ENCODE measurements at places on chromosomes 2 and 18.

DNA sequence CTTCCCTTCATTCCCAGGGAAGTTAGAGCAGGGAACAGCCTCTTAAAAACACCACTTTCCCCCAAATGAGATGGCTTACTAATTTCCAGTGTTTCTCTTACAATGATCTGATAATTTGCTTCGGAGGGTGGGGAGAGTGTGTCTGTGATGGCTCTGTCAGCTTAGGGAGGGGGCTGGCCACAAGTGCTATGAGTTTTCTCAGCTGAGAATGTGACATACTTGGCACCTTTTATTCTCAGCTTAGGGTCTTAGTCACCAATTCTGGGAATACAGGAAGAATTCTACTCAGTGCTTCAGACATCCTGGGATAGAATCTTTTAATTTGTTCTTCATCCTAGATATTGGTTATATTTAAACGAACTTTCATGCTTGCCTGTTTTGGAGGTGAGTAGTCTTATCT is 64.4 kb downstream of the AOX1 start:
- no peak for DNase-seq

DNA sequence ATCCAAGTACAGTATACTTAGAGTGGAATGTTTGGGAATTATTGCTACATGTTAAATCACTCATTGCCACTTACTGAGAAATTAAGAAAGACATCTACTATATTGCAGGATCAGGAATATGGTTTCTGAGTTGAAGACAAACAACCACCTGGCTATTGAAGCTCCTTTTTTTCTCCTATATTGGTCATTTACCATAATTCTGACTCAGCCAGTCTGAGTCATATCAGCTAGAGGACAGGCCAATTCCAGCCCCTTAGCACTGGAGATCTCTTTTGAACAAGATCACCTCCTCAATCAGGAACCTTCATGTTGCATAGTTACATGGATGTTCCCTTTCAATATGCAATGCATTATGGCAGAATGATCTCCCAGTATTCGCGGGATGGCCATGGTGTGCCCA is 42.7 kb upstream of the CDH19 start:
- no peak for DNase-seq

GRCh38 chr18:73296686-73297085 is 428.9 kb upstream of the NETO1 start:
- DNase-seq: no peak

DNA sequence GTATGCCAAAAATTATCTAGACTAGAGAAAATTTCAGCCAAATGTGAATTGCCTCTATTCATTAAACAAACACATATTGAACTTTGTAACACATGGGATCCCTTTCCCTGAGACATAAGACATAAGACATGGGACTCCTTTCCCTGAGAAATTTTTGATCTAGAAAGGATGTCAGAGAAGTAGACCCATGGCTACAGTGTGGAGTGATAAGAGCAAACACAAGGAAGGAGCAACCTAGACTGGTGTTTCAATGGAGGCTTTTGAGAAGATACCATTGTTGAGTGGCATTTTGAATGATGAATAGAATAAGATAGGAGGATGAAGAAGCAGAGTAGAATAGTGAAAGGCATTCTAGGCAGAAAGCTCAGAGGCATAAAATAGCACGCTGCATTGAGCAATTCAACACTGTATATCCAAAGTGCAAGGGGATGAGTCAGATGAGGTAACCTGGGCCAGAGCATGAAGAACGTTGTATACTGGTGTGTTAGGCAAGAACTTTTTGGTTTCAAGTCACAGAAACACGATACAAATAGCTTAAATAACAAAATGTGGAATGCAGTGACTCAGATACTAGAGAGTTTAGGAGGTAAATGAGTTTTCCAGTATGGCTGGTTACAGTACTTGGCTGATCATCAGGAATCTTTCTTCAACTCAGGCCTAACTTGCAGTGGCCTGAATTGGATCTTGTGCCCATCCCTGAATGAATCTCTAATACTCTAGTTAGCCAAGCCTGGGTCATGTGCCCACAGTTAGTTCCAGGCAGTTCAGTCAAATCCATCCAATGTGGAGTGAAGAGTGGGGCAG is 129.8 kb upstream of the TANK start:
- DNase-seq: no peak

GRCh38 chr18:40652321-40652720 is 1302.7 kb upstream of the PIK3C3 start:
- no peak for DNase-seq

GRCh38 chr2:206011795-206012194 is 74.2 kb downstream of the INO80D start:
- DNase-seq: no peak

DNA sequence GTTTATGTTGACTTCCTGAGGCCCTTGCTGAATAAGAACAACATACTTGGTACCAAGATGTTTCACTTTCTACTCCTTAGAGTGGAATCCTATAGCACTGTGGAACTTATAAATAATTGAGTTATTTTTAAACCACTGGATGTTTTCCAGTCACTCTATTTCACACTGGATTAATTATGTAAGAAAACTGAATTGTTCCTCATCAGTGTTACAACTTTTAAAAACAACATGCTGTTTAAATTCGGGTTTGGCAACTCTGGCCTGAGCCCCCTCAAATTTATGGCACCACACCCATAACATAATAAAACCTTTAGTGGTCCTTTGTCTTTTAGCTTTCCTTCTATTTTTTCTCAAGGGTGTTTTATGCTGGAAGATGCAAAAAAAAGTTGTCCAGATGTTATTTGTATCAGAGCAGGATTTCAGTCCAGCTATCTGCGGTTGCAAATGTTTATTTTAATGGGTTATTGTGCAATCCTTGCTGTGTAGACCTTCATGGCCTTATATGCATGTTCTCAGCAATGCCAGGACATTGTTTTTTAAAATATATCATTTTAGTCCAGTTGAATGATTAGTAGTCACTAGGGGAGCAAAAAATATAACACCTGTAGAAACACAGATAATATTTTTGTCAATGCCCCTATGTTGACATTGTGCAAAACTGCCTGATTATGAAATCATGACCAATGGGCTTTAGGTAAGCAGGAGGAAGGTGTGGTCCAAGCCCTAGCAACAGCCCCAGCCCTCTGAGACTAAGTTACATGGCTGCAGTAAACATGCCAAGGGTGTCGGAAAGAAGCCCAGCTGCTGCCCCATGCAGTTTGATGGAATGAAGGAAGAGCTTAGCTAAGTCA is 638.0 kb upstream of the ZEB2 start:
- no peak for DNase-seq

DNA sequence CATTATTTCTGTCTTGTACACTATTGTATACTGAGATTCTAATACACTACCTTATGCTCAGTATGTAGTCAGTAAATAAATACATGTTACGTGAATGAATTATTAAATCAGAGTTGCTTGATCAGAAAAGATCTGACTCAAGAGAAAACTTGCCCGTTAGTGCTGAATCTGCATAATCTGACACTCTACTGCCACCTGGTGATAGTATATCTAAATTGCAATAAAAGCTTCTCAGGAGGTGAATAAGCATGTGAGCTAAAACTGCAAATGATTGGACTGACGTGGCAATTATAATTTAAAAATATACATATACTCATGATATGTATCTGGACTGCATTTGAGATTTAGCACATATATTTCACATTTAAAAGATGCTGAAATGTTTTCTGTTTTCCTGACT is 70.4 kb downstream of the KIAA1328 start:
- no peak for DNase-seq

GRCh38 chr2:152354069-152354755 is 19.2 kb downstream of the FMNL2 start:
- no peak for DNase-seq

DNA sequence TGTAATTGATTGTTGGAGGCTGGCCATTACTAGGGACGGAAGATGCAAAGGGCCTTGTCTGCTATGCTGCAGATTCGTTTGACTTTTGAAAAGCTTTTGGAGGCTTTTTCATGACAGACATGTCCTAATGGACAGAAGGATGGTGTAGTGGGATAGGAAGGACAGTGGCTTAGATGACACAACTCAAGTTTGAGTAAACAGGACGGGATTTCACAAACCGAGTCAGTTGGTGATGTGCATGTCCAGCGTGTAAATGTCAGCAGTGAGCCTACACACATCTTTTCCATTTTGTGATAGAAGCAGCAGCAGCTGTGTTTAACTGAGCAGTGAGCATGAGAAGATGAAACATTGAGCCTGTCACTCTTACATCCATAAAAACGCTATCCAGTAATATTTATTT is 76.0 kb downstream of the NCK2 start:
- DNase-seq: no peak

GRCh38 chr2:121128741-121129659 is 156.0 kb downstream of the TFCP2L1 start:
- no peak for DNase-seq

GRCh38 chr2:63755216-63755615 is 86.5 kb upstream of the UGP2 start:
- no peak for DNase-seq

GRCh38 chr2:26988058-26988860 is 17.8 kb downstream of the MAPRE3 start:
- no peak for DNase-seq

- no peak for DNase-seq
Measured at GRCh38 chr2:39492095-39492590, 55.1 kb upstream of the MAP4K3 start.

DNA sequence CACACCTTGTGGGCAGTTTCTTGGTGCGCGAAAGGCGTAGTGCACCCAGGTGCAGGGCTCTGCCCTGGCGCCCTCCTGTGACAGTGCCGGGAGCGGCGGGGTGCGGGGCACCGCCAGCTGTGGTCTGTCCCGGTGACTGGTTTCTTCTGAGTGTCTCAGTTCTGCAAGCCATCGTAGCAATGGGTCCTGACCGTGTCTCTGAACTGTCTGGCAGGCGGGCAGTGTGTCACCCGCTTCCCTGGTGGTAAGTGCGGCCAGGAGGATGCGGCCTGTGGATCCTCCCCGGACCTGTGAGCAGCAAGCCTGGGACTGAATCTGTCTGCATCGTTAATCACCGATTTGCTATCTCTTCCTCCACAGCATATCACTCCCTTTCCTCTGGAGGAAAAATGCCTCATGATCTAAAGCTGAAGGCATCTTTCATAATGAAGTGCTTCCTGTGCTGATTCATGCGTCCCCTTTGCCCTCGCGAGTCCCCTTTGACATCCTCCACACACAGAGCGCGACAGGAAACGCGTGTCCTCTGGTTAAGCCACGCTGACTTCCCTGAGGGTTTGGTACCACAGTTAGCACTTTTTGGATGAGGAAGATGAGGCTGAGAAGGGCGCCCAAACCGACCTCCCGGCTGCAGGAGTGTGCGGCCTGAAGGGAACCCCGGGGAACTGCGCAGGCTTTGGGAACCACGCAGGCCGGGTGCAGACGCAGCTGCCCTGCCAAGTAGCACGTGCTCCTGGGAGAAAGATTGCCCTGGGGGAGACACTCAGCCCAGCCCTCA is 416.0 kb upstream of the HS6ST1 start:
- DNase-seq: no peak

GRCh38 chr2:161370981-161371380 is 45.1 kb upstream of the TBR1 start:
- DNase-seq: no peak

- DNase-seq: no peak
Measured at GRCh38 chr2:150174971-150175421, 312.5 kb downstream of the RND3 start.

DNA sequence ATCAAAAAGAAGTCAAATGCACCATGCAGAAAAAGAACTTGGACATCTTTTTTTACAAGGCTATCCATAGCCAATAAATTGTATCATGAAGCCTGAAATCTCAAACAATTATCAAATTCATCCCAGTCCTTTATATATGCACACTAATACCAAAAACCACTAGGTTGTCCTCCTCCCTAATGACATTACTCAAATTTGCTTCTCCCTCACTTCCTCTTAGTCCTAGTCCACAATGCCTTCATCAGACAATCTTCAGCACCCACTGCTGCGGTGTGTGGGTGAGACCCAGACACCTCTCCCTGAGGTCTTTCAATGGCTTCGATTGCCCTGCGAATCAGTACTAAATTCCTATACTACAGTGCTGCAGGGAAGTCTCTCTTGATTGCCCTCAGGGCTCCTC is 58.1 kb downstream of the CLASP1 start:
- no peak for DNase-seq

DNA sequence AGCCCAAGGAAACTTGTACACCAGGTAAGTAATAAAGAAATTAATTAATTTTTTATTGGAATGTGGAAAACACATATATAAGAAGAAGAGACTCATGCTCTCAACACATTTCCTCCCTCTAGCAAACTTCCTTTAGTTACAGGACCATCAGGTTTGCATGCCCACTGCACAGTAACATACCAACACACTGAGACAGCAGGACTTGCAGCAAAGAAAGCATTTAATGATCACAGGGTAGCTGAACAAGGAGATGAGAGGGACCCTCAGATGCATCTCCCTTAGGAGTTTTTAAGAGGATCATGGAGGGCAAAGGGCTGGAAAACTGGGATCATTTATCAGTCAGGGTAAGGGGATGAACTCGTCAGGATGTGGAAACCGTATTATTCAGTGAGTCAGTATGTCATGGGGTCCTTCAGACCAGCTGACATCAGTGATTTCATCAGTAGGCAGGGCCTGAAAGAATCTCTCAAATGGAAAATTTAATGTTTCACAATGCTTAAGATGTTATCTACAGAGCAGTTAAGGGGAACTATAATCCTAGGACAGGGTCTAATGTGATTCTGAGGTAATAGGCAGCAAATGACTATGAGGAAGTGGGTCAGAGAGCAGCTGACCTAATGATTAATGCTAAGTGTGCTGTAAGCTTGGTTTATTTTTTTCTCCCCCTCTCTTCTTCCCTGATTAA is 193.8 kb upstream of the RND3 start:
- no peak for DNase-seq

DNA sequence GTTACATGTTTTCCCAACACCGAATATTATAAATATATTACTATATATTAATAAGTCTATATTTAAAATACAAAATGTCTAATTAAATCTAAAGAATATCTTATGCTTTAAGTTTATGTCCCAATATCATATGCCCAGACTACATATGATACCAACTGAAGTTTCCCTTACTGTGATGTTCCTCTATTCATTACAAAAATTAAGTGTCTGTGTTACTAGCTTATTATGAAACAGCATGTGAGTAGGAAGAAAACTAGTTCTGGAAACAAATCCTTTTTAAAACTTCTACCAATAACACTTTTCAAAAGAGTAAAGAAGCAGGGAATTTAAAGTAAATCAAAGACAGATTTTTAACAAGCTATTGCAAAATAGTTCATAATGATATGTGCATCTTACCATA is 17.8 kb downstream of the HNRNPLL start:
- DNase-seq: no peak

GRCh38 chr2:169476459-169476858 is 2.8 kb upstream of the BBS5 start:
- DNase-seq: no peak

- no peak for DNase-seq
Measured at GRCh38 chr2:12828980-12829379, 112.2 kb downstream of the TRIB2 start.

GRCh38 chr2:238873381-238873801 is 25.5 kb downstream of the TWIST2 start:
- no peak for DNase-seq

DNA sequence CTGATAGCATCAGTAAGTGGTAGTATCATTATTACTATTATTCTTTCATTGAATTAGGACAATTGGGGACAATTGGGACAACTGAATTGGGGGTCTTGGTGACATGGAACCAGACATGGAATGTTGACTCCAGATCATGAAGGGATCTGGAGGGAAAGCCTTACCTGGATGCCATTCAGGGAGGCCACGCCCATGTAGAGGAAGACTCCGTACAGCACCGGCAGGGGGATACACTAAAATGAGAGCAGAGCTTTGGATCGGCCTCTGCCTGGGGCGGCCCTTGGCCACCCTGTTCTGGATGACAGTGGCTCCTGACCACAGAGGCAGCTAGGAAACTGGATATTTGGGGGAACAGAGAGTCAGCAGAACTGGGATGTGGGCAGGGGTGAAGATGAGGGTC is 29.2 kb downstream of the MTHFD2 start:
- DNase-seq: no peak
